ENCODE measurements at places on chromosomes 7 and 10. TPM values are rescaled to one million over a fixed set of nuclear protein-coding genes. Genes with fewer than 3 reads are reported as not detected.

The SYNPO2L gene
- total RNA-seq: 0.02 TPM

The UCMA gene
- total RNA-seq: not detected

DNA sequence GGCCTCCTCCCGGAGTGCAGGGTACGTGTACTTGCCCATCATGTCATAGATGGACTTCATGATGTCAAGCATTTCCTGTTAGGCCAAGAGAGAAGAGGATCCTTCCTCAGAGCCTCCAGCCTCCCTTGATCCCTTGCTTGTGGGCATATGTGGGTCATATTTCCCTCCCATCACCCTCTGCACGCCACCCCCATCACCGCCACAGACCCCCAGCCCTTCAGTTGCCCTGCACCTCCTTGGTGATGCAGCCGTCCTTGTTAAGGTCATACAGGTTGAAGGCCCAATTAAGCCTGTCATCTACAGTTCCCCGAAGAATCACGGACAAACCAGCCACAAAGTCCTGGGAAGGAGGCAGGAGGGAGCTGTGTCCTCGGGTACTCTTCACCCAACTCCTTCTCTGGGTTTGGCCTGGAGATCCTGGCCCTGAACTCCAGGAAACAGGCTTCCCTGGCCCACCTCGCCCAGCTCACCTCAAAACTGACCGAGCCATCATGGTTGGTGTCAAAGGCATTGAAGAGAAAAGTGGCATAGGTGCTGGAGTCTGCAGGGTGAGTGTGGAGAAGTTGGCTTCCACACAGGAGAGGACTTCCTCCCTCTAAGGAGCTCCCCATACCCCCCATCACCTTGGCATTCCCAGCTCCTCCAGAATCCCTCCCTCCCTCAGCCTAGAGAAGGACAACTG is 9.8 kb upstream of the OGA start:
- no peak for DNase-seq

- peak; percentile 69 for DNase-seq
Observed at GRCh38 chr10:73730153-73730906, 13.8 kb upstream of the SEC24C start.

DNA sequence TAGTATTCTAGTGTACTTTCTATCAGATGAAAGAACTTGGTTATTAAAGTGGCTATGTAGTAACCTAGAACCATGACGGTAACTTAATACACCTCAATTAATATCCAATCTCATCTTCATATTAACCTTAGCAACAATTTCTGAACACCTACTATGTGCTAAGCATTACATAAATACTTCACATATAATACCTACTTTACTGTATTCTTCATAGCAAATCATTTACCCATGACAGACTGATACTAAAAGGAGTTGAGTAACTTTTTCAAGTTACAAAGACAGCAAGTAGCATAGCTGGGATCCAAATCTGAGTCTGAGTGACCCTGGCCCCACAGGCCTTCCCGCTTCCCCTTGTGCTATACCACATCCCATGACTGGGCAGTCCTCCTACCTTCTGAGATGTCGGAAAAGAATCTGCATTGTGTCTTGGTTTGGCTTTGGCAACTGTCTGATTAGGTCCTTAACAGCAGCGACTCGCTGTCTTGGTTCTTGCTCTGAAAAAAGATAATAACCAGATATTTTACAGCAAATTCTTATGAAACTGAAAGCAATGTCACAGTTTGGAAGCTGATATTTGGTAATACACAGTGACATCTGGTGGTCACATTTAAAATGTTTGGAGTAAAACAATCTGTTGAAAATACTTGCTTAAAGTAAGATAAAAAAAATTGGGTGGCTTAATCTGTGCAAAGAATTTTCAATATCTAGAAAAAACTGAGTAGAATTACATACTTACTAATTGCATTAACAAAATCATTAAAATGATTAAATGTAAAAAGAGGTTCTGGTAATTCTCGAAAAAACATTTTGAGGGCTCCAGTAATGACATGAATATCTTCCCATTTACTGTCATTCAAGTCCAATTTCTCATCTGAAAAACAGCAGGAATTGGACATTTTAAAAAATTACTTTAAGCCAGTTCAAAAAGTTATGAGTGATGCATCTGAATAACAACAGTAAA is 120.1 kb downstream of the ARHGAP12 start:
- peak; percentile 32 for DNase-seq

DNA sequence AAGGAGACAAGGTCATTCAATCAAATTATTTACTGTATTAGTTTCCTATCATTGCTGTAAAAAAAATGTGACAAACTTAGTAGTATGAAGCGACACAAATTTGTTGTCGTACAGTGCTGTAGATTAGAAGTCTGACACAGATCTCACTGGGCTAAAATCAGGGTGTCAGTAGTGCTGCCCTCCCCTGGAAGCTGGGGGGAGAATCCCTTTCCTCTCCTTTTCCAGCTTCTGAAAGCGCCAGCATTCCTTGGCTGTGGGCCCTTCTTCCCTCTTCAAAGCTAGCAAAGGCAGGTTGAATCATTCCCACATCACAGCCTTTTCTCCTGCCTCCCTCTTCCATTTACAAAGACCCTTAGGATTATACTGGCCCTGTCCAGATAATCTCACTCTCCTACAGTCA is 28.0 kb downstream of the VPS41 start:
- DNase-seq: no peak

DNA sequence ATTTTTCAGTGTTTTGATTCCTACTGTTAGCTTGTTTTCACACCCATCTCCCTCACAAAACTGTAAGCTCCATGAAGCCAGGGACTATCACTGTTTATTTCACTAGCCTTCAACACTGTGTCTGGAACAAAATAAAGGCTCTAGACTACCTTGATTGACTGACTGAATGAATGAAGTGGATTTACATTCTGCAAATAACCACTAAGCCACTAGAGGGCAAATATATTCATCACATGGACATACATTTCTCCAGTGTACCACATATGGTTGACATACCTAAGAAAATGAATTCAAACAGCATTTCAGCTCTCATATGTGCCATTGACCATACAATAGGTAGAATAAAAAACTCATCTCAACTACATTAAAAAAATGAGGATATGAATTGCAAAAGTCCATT is 185.9 kb downstream of the RAB11FIP2 start:
- DNase-seq: no peak

GRCh38 chr10:73937333-73938043 is 26.6 kb downstream of the PLAU start:
- DNase-seq: no peak

GRCh38 chr7:106839511-106839910 is 25.6 kb upstream of the PIK3CG start:
- no peak for DNase-seq

GRCh38 chr10:11682851-11683250 is 59.3 kb upstream of the ECHDC3 start:
- no peak for DNase-seq
